Hematopoietic multipotent progenitor cell treated with erythropoietin and hydrocortisone succinate and interleukin-3 and kit ligand, for 6 days (in vitro differentiated cells): ENCODE measurements at places on chromosomes 2 and 18.

DNA sequence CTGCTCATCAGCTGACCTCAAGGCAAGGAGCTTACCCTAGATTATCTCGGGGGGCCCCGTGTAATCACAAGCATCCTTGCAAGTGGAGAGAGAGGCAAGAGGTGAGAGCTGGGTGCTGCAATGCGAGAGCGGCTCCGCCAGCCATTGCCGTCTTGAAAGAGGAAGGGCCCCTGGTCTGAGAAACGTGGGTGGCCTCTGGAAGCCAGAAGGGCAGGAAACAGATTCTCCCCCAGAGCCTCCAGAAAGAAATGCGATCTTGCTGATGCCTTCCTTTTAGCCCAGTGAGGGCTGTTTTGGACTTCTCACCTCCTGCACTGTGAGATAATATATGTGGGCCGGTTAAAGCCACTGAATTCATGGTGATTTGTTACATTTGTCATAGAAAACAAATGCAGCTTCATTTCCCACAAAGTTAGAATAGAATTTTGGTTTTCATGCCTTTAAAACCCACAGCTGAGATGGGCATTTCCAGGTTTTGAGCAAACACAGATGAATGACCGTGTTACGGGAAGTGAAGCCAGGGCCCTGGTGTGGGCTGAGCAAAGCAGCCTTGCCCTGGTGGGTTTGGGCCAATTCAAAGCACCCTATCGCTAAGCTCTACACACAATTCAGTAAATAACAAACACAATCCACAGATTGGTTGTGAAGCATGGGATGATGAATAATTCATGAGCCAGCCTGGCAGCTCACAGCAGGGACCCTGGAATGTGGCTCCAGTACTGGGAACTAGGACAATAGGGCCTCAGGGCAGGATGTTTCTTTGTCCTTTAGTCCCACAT lies 319.9 kb upstream of the HS6ST1 start:
- peak; percentile 53 for DNase-seq

DNA sequence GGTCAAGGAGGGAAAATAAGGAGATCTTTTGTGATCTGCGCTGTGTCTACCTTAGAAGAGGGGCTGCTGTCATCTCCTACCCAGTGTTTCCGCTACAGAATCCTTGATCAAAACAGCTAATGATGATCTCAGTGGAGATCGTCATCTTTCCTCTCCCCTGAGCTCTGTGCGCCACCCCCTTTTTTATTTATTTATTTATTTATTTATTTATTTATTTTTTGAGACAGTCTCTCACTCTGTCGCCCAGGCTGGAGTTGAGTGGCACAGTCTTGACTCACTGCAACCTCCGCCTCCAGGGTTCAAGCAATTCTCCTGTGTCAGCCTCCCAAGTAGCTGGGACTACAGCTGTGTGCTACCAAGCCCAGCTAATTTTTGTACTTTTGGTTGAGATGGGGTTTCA lies 55.5 kb downstream of the SERTAD2 start:
- DNase-seq, result no peak

DNA sequence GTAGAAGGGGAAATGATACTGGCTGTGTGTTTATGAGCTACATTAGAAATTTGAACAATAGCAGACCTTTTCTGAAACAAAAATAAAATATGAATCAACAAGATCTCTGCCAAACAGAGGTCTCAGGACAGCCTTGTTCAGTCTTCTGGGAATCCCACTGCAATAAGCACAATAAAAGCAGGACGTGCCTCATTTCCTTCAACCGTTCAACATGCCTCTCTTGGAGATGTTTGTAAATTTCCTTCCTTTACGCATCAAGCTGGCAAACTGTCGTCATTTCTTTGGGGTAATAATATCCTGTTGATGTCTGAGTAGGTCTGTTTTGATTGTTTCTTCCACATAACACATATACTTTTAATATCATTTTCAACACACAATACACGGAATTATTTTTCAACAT lies 77.2 kb downstream of the TCF4 start:
- DNase-seq, result peak; percentile 23

GRCh38 chr2:145710303-145710702 lies 1190.4 kb upstream of the ZEB2 start:
- no peak for DNase-seq

GRCh38 chr2:7891312-7891711 lies 790.5 kb upstream of the ID2 start:
- DNase-seq, result no peak

GRCh38 chr18:21943456-21943855 lies 202.9 kb downstream of the MIB1 start:
- DNase-seq, result peak; percentile 7

DNA sequence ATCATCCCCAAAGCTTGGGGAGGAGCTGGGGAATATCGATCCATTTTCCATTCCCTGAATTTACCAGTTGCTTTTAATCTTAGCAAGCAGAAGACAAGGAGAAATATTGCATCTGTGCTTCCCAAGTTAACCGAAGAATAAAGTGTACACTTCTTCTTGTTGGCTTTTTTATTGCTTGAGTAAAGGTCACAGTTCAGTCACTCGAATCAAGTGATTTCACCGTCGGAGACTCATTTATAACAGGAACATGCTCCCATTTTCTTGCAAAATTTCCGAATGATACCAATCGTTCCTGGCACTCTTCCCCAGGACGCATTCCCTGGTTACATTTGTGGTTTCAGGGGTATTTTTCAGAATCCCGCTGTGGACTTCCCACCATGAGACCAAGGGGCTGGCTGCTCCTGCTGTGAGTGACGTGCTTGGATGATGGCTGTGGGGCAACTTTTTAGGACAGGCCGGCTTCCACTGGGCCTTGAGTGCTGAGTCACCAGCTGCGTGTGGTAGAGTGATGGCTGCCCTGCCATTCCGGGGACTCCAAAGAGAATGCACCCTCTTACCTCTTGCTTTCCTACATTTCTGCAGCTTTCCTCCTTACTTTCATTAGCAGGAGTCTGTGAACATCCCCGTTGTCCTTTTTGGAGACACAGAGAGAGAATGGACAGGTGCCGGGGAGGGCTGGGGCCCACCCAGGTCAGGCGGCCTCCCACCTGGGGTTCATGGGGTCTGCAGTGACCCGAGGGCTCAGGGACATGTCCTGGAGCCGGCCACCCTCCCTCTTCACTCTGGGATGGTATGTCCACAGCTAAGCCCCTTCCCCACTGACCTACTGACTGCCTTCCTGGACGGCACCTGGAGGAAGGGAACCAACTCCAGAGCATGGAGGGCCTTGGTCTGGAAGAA lies 60.7 kb upstream of the HDAC4 start:
- no peak for DNase-seq

- no peak for DNase-seq
These were observed 65.5 kb upstream of the SIX2 start for GRCh38 chr2:45074713-45075112.

DNA sequence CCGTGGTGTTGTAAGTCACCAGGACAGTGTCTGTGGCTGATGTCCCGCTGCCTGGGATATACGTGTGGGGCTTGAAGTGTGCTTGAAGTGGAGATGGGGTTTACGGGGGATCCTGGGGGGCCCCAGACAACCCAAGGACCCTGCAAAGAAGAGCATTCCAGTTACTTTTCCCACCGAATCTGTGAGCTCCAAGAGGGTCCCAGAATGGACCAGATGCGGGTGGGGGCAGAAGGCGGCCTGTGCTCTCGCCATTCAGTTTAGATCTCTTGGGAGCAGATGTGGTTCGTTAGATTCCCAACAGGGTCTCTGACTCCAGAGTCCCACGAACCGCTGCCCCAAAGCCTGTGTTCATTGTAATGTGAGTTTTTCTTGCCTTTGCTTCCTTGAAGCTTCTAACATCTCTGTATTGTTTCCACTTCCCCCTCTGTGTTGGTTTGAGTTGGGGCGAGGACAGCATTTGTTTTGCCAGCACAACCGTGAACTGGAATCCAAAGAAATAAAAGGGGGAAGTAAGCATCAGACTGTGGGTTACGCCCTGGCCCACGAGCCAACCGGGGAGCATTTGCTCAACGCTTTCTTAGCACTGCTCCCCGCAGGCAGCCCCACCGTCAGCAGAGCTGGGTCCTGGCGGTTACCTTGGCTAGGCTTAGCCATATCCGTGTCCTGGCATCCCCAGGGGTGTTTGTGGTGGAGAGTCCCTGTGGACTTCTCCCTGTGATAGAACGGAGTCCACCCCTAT lies 92.1 kb downstream of the SH3BP4 start:
- peak; percentile 23 for DNase-seq

- DNase-seq, result no peak
These were observed 121.4 kb downstream of the ZNF236 start for GRCh38 chr18:76943542-76944339.

GRCh38 chr18:22591222-22591621 lies 173.5 kb upstream of the CTAGE1 start:
- DNase-seq, result no peak

GRCh38 chr2:190819840-190820301 lies 60.8 kb upstream of the GLS start:
- DNase-seq, result no peak

- no peak for DNase-seq
These were observed 22.4 kb upstream of the STAT4 start for GRCh38 chr2:191173206-191173605.

GRCh38 chr18:10312326-10313015 lies 142.0 kb upstream of the APCDD1 start:
- no peak for DNase-seq

GRCh38 chr2:31421634-31422033 lies 7.1 kb upstream of the XDH start:
- DNase-seq, result no peak

GRCh38 chr18:13159579-13159978 lies 59.0 kb upstream of the LDLRAD4 start:
- peak; percentile 88 for DNase-seq

- no peak for DNase-seq
These were observed 137.7 kb downstream of the IRS1 start for GRCh38 chr2:226661789-226662545.

DNA sequence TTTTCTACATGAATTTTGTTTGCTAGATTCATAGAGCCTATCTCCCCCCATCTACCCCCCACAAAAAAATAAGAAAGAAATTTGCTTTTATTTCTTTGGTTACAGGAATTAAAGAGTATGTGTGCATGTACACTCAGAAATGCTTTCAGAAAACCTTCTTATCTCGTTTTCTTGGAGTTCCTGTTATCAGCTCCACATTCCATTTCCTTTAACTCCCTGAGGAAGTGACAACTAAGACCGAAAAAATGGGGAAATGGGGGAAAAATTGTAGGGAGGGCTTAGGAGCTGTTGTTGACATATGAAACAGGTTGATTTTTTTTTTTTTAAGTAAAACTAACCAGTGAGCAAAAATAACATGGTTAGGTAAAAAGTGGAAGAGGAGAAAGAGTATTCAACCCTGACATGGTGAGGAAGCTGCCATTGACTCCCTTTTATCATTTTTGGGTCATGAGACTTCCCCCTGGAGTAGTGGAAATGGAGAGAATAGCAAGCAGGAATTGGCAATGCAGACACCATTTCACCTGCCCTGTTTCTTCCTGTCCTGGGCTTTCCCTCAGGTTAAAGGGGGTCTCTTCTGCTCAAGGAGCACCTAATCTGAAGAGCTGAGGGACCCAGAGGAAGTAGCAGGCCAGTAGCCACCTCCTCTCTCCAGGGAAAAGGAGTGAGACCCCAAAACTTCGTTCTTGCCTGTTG lies 93.5 kb downstream of the OSBPL6 start:
- DNase-seq, result no peak

GRCh38 chr2:170115501-170116229 lies 62.3 kb upstream of the MYO3B start:
- DNase-seq, result no peak

GRCh38 chr18:2979129-2979528 lies 33.8 kb downstream of the LPIN2 start:
- no peak for DNase-seq

DNA sequence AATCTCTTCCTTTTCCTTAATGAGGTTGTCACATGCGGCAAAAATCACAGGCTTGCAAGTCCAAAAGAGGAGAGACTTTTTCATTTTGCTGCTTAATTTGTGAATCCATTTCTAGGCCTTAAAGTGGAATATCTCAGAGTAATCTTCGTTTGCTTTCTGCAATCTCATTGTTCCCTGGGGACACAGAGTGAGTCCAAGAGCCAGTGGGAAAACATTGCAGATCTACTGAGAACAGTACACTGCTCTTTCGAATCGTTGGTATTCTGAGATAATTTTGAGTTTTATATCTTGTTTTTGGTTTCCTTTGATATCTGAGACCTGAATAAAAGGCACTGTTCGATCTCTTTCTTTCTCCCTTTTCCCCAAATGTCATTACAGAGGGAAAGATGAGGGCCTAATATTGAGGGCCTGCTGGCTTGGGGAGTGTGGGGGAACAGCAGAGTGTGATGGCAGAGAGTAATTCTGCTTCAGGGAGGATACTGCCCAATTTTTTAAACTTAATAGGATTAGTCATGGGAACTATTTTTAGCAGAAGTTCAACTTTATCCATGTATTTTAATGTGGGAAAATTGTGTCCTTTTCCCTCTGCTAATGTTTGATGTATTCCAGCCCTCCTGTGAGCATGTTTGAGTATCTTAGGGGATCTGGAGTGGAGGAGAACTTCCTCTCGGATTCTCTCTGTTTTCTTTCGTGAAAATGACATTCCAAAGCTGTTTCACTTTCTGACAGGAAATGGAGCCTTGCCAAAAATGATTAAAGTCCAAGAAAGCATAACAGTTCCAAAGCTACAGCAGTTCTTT lies 418.2 kb upstream of the ZEB2 start:
- DNase-seq, result peak; percentile 10

GRCh38 chr2:241755166-241755565 lies 20.7 kb downstream of the D2HGDH start:
- no peak for DNase-seq

GRCh38 chr18:52343731-52344340 lies 3.8 kb downstream of the DCC start:
- no peak for DNase-seq

DNA sequence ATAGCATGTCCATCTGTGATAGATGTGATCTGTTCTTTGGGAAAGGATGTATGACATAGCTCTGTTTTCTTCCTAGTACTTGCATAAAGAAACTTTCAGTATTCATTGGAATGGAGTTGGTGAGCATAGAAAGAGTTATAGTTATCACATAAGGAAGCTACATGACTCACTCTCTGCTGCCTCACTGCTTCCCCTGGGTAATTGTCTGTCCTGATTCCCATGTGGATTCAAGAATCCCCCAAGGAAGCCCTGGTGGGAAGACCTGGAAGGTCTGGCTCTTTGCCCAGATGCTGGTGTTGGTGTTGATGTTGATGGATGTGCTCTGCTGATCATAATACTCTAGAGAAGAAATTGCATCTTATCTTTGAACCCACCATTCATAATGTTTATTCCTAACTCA lies 60.6 kb downstream of the PTPN4 start:
- DNase-seq, result no peak

DNA sequence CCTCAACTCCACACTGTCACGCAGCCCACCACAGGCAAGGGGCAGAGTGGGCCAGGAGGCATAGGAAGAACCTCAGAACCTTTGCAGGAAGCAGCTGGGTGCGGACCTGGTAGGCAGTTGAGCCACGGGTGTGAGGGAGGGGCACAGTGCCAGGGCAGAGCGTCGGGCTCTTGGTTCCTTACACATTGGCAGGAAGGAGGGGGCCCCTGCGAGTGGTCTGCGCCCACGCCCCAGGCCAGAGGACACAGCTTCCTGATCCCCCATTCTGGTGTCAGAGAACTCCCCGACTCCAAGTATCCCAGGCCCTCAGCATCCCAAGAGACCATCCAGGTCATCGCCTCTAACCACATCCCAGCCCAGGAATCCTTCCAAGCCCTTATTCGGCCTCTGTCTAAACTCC lies 61.5 kb downstream of the TNS1 start:
- DNase-seq, result peak; percentile 23
